ENCODE measurements at places on chromosomes 4 and X. TPM values are rescaled to one million over a fixed set of nuclear protein-coding genes. Genes with fewer than 3 reads are reported as not detected.

DNA sequence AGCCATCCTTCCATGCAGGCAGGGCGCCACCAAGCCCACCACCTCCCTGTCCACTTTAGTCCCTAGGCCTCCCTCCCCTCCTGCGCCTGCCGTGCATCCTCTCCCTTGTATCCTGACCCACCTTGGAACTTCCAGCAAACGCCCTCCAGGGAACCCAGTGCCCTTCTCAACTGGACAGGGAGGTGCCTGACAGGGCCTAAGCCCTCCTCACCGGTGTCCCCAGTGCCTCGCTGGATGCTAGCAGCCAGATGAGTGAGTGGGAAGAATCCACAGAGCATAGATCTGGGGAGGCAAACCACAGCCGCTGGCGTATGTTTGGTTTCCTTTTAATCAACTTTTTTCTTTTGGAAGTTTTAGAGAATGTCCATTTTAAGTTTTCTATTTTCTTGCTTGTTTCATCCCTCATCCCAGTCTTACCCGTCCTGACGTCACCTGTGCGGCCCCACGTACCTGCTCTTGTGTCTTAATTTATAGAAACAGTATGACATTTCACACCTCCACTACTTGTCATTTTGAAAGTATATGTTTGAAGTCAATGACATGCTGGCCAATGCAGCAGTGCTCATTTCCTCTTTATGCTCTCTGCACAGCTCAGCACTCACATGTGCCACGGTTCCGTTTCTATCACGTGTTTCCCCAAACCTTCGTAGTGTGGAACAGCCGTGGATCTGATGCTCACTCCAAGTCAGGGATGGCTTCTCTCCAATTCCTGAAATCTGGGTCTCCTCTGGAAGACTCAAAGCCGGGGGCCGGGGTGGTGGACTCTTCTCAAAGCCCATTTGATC, 3.4 kb upstream of the HMX1 start:
- no peak for DNase-seq

DNA sequence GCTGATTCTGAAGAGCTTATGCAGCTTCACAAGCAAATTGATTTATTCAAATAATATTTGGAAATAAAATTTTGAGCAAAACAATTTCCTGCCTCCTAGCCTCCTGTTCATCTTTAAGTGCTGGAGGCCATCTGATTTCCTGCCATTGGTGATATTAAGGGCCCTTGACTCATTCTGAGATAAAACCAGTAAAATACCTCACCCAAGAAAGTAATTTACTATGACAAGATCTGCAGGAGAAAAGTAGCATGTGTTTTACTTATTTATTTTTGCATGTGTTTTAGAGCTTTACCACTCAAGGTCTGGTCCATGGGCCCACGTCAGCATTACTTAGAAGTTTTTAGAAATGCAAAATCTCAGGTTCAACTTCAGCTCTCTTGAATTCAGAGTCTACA, 67.7 kb downstream of the DCLK2 start:
- DNase-seq = peak; percentile 51

GRCh38 chrX:28042260-28042659, 61.0 kb upstream of the DCAF8L1 start:
- DNase-seq = no peak

DNA sequence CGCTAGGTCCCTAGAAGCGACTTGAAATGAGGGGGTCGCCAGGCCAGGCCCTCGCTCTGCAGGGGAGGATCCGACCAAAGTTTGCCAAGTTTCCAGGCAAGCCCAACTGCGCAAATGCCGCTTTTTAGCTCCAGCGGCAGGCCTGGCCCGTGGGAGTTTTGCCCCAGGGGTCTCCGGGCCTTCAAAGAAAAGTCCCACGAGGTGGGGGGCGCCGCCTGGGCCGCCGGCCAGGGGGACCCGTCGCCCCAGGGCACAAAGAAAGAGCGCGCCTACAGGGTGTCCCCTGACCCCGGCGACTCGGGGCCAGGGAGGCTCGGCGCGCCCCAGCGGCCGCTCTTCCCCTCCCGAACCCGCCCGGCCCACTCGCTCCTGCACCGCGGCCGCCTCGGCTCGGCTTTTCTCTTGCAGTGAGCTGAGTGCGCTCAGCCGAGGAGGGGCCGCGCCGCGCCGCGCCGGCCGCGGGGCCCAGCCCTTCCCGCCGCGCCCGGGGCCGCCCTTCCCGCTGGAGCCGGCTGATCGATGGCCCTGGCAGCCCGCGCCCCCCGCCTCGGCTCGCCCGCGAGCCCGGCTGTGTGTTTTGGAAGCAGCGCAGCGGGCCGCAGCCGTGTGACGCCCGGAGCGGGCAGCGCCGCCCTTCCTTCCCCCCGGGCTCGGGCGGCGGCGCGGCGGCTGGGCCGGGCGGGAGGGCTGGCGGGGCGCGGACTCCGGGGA, 754 bp upstream of the KLF3 start:
- no peak for DNase-seq

GRCh38 chr4:155906554-155907247, 3.2 kb downstream of the TDO2 start:
- peak; percentile 86 for DNase-seq

DNA sequence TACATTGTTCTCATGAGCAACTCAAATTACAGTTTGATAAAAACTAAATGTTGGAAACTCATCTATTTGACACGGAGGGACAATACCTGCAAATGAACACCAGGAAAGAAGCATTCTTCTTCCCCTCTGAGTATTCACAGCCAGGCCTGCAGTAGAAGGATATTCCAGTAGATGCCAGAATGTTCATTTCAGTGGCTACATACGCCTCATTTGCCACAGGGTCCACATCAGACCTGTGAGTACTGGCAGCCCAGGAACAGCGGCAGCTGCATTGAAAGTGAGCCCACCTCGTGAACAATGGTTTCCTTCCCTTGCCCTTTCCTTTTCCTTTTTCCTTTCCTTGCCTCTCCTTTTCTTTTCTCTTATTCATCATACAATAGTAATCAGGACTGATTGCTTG, 81.1 kb upstream of the NEIL3 start:
- no peak for DNase-seq

DNA sequence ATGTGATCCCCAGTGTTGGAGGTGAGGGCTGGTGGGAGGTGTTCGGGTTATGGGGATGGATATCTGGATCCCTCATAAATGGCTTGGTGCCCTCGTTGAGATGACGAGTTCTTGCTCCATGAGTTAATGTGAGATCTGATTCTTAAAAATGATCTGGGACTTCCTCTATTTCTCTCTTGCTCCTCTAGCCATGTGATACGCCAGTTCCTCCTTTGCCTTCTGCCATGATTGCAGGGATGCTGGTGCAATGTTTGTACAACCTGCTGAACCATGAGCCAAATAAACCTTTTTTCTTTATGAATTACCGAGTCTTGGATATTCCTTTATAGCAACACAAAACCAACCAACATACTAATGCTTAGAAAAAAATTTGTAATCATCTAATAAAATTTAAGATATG, 56.6 kb downstream of the STAP1 start:
- DNase-seq = no peak

GRCh38 chrX:17617806-17618205, 119.5 kb upstream of the SCML1 start:
- no peak for DNase-seq

DNA sequence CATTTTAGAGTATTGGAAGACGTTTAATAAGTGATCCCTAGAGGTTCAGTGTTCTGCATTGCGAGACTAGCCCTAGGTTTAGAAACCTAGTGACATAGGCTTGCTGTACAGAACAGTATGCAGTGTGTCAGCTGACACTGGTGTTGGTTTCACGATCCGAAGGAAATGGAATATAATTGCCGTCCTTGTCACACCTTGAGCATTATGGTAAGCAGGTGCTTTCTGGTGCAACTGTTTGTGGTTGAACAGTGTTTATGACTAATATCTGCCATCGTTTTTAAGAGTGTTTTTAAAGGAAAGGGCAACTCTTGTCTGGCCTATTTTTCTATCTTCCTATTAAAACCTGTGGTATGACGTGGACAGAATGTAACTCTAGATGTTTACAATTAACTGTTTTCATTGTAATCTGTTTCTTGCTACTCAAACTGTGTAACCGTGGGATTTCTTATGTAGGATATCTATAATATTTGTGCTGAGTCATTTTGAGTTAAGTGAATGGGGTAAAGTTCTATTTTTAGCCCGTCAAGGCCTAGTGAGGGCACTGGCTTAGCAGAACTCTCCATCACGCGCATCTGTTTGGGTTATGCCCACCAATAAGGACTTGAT, 53.8 kb upstream of the TBC1D14 start:
- peak; percentile 76 for DNase-seq

DNA sequence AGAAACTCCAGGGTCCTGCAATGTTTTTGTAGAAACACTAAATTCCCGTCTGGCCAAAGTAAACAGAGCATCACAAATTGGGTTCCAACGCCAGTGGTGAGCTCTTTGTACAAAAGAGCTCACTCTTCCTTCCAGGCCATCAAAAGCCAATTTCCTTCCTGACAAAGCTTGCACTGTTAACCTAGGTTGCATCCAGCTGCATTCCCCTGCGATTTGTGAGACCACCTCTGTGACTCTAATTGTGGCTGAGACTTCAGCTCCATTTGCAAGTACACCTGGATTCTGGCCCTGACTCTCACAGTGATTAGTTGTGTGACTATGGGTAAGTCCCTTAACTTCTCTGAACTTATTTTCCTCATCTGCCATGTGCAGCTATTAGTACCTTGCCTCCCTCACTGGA, 212.5 kb upstream of the CXorf66 start:
- DNase-seq = no peak

GRCh38 chrX:40299641-40300046, 201.9 kb upstream of the BCOR start:
- no peak for DNase-seq

GRCh38 chrX:103999234-103999633, 14.3 kb downstream of the H2BW1 start:
- no peak for DNase-seq

- DNase-seq = no peak
Measured at GRCh38 chrX:39063702-39064101, 262.4 kb downstream of the MID1IP1 start.

DNA sequence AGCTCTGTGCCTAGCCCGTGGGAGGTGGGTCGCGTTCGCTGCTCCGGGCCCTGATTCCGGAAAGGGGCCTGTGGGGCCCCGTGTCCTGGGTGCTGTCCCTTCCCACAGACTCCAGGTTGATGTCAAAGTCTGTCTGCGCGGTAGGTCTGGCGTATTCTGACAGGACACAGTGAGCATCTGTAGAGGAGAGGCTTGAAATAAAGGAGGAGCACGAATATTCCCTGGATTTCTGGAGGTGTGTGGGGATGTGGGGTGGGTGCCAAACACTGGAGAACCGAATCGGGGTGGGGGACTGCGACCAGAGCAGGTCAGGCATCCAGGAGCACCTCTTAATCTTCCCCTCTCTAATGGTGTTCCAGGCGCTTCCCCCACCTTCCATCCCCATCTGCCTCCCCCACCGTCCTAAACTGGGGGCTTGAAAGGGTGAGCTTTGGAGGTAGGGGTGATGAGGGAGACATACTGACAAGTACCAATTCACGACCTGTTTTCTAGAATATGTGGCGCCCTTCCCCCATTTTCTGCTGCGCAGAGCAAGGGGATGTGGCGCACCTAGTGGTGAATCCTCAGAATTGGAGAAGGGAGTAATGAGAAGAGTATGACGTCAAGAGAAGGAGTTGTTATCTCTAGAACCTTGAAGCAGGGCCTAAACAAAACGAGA, 877 bp downstream of the GPRASP1 start:
- DNase-seq = peak; percentile 23

- DNase-seq = no peak
Measured at GRCh38 chr4:144480068-144480467, 165.9 kb upstream of the HHIP start.

- DNase-seq = no peak
Measured at GRCh38 chrX:134186362-134187121, 50.4 kb upstream of the CCDC160 start.

DNA sequence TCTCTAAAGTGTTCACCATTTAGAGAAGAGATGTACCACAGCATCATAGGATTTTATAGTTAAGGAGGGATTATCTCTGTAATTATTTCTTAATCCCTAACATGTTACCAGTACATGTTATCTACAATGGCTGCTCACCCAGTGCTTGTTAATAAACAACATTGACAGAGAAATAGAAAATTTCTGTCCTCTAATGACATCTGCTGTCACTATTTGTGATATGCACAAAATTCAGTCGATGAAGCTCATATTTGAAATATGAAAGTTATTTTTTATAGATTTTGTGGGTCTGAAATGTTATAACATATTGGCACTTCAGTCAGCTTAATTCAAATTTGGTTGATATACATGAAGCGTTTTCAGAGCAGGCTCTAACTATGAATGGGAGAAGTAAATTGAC, 48.8 kb upstream of the GRXCR1 start:
- no peak for DNase-seq

DNA sequence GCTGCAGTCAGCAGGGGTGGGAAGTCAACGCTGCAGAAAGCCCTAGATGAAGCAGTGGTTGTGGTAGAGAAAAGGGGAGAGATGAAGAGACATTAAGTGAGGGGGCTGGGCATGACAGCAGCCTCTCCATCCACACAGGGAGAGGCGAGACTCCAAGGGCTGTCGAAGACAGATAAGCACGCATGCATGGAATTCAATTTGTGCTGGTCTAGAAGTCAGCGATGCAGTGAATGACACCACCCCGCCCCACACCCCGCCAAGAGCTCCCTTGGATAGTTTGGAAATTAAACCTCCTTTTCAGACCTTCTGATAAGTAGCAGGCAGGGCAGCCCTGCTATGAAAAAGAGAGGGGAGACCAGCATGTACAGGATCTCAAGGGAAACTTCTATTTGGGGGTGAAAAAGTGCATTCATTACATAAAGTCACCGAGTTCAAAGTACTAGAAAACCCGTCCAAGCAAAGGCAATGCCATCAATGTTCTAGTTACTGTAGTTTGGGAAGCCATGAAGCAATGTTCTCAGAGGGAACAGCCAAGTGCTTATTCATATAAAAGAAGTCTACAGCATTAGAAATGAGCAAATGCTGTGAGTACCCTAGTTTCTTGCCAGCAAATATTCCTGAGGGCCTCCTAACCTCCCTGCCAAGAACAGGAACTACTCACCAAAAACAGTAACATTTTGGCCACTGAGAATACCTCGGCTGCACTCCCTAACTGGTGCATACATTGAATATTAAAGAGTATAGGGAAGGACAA, 152.3 kb upstream of the ANXA10 start:
- DNase-seq = no peak

The GLRA3 gene
- total RNA-seq = not detected

Data from HFFc6 (cell line).